ENCODE measurements at places on chromosomes 6 and 20.

DNA sequence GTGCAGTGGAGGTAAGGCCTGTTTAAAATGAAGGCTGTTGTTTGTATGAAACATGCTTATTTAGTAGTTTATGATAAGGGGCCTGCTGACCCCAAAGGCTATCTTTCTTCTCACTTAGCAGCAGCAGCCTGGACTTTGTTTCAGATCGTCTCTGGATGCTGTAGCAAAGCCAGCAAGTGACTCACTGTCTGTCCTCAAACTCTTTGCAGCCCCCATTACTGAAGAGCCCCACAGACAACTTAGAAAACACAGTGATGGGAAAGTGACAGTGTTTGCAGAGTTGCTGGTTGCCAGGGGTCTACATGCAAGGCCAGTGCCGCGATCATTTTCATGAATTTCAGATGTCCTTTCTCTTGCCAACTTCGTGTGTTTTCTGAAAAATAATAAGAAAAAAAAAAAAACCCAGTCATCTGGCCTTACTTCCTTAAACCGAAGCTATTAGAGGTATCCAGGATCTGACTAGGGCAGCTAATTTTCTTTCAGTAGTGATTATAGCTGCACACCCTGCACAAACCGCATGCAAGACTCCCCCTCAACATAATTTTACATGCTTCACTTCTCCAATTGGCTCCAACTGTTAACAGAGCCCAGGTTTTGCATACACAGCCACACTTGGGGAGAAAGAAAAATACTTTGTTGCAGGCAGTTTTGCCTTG, 11.6 kb upstream of the F13A1 start:
- no peak for DNase-seq

- DNase-seq = no peak
These were observed 54.4 kb upstream of the CCDC28A start for GRCh38 chr6:138719011-138719635.

DNA sequence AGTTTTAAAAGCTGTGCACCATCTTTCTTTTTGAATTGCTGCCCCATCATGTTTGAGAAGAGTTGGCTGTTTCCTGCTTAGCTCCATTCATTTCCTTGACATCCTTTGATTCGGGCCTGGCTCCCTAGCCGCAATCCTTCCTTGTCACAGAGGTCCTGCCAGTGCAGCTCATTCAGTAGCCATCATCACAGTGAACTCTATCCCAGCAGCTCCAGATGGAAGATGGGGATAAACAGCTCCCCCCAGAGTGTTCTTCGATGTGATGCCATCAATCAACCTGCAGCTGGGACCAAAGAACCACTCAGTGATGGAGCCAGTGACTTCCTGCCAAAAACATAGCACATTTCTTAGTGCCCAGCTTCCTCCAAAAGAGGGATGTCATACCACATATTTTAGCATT, 158.8 kb downstream of the FRK start:
- DNase-seq = no peak

DNA sequence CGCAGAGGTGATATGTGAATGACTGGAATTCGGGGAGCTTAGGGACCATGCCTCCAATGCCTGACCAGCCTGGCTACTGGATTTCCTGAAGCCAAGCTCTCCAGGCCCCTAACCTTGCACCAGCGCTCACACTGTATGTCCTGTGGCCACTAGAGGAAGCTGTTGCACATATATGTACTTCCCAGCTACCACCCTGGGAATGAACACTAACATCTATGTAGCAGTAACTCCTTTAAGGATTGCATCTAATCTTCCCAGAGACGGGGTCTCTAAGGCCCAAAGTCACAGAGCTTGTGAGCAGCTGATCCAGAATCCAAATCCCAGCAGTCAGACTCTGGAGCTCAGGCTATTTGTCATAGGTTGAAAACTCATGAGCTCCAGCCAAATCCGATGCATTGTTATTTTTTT, 20.4 kb upstream of the BPIFB1 start:
- DNase-seq = no peak

DNA sequence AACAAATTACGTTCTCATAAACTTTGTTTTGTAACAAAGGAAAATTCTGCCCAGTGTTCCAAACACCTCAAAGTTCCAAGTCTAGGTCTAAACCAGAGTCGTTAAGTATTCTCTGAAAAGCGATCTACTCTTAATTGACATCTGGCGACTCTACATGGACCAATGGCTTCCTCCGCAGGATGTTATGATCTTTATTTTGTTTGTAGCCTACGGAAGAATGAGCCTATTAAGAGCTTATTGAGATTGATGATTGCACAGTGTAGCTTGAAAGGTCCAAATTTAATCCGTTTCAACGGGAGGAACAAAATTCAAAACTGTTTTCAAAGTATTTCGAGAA, 61.1 kb downstream of the FAM217A start:
- DNase-seq = no peak

GRCh38 chr6:12718015-12718414, 1.4 kb downstream of the PHACTR1 start:
- no peak for DNase-seq

- DNase-seq = peak; percentile 8
These were observed 214.5 kb downstream of the SOX4 start for GRCh38 chr6:21808045-21808470.

DNA sequence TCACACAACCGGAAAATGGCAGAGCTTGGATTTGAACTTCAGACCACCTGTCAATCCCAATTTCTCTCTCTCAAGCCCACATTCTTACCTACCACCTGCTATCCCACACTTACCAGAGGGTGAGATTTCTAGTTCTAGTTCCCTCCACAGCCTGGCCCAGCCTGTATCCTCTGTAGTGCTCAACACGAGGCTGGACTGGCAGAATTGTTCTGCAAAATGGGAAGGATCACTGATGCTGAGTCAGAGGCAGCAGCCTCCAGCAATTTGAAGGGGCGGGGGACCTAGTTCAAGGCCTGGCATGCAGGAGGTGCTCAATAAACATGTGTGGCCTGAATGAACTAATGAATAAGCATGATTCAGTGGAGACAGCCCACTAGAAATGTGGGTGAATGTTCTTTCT, 53.6 kb upstream of the TTPAL start:
- no peak for DNase-seq

DNA sequence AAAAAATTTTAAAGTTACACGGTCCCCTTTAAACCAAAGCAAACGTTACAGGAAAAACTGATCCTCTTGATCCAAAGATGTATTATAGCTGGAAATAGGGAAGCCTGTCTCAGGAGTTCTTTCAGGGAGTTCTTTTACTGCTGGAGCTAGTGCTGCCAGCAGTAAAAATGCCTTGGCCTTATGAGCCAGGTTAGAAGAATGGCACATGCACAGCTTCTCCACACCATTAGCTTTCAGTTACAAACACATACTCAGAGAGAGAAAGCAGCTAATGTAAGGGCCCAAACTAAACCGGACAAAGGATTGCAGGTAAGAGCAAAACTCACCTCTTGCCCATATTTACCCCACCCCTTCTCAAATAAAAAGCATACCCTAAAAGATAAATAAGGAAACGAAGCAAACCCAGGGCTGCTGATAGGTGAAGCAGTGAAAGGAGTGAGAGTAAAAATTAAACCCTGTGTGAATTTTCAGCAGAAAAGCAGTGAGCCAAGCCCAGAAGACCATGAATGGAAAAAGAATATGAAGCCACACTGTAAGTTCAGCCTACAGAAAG, 19.0 kb downstream of the TBC1D20 start:
- no peak for DNase-seq

DNA sequence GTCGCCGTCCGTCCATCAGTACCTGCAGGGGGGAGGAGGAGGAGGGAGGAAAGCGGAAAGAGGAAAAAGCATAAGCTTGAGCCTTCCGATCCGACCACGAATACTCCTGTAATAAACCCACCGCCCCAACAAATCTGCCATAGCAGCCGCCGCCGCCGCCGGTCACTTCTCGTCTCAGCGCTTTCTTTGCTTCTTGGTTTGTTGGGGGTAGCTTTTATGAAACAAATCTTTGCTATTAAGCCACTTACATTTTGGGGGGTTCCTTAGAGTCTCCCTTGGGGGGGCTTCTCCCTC, 277 bp downstream of the ADGRB3 start:
- DNase-seq = no peak

DNA sequence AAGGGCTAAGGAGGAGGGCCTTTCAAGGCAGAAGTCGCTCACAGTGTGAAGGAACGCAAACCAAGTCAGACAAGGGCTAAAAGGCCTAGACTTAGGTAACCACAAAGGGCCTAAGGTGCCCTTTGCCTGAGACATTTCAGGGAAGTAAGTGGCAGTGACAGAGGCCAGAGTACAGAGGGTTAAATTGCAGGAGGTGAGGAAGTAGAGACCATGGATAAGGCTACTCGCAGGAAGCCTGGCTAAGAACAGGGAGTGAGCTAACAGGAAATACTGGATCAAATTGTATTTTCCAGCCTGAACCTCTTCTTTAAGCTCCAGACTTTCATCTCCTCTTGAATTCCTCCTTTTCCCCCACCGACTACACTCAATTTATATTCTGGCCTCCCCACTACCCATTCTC, 16.6 kb downstream of the ZHX3 start:
- no peak for DNase-seq

- no peak for DNase-seq
These were observed 33.1 kb upstream of the CMTR1 start for GRCh38 chr6:37399795-37400490.

DNA sequence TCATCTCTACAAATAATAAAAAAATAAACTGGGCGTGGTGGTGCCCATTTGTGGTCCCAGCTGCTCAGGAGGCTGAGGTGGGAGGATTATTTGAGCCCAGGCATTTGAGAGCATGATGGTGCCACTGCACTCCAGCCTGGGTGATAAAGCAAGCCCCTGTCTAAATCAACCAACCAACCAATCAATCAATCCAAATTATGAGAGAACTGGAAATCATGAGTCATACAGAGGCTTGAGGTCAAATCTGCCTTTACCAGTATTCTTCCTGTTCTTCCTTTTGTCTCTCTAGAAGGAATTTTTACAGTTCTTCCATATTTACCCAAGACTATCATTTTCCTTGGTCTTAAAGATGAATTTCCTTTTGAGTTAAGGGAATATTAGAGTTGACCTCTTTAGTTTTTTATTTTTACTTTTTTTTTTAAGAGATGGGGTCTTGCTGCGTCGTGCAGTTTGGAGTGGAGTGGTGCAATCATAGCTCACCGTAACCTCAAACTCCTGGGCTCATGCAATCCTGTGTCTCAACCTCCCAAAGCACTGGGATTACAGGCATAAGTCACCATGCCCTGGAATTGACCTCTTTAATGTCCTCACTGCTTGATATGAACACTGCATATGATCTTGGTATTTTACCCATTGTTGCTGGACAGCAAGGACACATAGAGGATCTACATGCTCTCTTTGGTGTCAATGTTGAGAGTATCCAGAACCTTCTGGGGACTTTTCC, 44.1 kb upstream of the TXNDC5 start:
- no peak for DNase-seq

DNA sequence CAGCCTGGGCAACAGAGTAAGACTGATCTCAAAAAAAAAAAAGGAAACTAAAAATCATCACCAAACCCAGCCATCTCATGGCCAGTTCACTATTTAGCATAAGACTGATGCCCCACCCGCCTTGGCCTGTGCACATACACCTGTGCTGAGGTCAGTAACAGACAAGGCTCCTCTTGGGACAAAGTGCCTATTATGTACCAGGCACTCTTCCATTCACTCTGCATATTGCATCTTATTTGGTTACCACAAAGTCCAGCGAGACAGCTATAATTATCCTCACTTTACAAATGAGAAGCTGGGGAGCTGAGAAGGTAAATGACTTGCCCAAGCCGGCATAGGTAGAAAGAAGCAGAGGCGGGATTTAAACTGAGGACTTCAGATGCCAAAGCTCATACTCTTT, 3.8 kb downstream of the PTPRT start:
- no peak for DNase-seq

DNA sequence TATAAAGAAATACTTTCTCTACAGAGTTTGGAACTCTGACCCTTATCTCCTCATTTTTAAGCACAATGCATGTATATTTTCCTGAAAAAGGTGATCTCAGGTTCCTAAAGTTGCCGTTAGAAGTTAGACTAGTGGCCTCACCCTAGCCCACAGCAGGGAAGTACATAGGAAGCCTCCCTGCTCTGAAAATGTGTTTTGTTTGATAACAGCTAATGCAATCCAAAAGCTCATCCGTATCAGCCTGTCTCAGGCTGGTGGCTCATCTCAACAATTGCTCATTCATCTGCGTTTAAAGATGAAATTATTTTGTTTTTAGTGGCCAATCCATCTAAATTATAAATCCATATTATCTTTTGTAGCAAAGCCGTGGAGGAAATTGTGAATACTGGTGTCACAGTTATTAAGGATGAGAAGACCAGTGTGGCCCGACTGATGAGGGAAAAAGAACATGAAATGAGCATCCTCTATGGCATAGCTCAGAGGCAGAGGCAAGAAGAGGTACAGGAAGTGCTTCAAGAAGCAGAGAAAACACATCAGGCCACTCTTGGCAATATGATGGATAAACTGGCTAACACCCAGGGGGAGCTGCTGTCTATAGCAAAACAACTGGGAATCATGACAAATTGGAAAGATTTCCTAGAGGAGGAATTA, 20.1 kb downstream of the C6orf163 start:
- no peak for DNase-seq

DNA sequence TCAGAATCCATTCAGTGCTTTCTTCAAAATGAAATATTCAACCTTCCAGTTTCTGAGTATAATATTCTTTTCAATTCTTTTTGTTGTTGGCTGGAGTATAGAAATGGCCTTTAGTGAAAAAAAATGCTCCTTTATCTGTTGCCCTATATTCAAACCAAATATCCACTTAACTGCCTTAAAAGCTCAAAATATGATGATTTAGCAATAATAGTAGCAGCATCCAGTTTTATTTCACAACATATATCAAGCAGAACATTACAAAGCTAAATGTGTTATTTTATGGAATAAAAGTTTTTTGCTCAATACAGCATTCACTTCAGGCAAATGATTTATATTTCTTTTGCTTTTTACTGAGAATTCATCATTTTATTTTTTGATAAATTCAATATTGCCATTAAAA, 322.4 kb upstream of the EYS start:
- DNase-seq = no peak

DNA sequence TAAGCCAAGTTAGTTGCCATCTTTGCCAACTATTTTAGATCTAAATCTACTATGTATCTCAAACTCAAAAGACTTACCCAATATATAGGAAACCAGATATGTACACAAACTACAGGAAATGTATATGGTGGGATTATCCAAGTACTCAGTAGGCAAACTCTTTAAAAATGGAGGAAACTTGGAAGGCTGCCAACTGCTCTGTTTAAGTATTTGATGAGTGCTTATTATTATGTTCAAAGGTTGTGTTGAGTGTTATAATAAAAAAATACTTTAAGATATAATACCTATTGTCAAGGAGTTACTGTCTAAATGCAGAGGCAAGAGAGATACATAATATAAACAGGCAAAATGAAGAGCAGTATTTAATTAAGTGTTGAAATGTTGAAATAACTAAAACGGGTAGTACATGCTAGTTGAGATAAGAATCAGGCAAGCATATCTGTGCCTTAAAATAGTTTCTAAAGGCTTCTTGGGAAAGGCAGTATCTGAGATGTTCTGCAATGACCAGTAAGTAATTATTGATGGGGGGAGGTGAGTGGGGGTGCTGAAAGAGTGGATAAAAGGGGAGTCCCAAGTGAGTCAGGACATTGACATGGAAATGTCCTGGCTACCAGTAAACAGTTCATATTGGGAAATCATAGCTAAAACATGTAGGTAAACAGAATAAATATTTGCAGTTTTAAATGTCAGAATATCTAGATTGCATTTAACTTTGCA, 6.5 kb upstream of the DST start:
- no peak for DNase-seq

GRCh38 chr6:81216668-81217067, 535.8 kb downstream of the TENT5A start:
- no peak for DNase-seq

Data from thoracic aorta (tissue), 2 donors.